ENCODE measurements at places on chromosomes 11 and 22. TPM values are rescaled to one million over a fixed set of nuclear protein-coding genes. Genes with fewer than 3 reads are reported as not detected.

GRCh38 chr11:58900479-58901420 lies 38.5 kb upstream of the GLYATL1 start:
- DNase-seq, result peak; percentile 32

DNA sequence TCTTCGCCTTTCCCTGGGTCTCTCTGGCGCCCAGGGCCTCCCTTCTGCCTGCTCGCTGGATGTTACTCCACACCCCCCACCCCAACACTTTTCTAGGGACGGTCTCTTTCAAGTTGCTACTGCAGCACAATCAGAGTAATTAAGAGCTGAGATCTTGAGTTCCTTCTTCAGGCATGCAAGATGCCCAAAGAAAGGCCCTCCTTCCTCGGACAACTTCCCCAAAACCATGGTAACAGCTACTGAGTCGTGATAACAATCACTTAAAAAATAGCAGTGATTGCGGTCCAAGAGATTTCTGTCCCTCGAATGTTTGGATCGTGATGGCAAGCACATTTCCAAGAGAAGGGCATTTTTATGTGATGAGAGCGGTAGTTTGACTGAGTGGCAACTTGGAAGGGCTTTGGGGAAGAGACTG lies 638 bp upstream of the TENM4 start:
- no peak for DNase-seq

DNA sequence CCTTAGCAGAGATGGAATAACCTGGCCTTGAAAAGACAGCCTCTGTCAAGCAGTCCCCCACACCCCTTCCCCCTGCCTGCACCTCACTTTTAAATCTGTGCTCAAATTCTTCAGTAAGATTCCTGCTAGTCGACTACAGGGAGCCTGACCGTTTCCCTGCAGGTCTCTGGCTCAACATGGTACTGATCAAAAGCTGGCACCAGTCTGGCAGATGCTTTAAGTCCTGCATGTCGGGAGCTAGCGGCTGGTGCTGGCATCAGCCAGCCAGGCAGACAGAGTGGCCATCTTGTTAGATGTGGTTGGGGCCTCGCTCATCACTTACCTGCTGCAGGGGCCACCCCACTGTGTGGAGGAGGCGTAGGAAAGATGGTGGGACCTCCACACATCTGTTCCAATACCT lies 204.4 kb upstream of the SORL1-AS1 start:
- no peak for DNase-seq

SLC37A2 gene
- 0.23 TPM for total RNA-seq

- no peak for DNase-seq
Observed at GRCh38 chr11:80109031-80109430, 668.2 kb upstream of the TENM4 start.

DNA sequence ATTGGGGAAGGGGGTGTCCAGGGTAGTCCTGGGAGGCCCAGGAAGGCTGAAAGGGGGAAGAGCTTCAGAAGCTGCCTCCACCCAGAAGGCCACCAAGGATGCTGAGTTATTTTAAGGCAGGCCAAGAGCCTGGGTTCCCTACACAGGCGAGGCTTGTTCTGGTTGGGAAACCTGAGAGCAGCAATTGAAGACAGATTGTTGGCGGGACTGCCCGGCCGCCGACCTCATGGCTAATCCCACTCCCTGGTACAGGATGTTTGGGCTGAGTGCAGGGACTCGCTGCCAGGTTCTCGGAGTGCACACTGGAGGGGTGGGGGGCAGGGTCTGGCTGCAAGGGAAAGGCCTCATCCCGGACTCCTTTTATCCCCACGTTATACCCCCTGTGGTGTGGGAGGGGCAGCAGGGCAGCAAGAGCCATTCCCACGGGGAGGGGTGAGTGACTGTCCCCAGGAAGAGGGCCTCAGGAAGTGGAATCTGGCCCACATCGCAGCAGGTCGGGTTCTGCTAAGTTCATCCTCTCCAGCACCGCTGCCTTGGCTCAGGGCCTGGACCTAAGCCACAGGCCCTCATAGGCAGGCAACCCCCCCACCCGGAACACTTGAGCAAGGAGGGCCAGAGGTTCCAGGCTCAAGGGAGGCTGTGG lies 43.6 kb upstream of the PRR5 start:
- no peak for DNase-seq

PHETA2 gene
- 1.3 TPM for total RNA-seq

SCGB1D2 gene
- 0.85 TPM for total RNA-seq

DNA sequence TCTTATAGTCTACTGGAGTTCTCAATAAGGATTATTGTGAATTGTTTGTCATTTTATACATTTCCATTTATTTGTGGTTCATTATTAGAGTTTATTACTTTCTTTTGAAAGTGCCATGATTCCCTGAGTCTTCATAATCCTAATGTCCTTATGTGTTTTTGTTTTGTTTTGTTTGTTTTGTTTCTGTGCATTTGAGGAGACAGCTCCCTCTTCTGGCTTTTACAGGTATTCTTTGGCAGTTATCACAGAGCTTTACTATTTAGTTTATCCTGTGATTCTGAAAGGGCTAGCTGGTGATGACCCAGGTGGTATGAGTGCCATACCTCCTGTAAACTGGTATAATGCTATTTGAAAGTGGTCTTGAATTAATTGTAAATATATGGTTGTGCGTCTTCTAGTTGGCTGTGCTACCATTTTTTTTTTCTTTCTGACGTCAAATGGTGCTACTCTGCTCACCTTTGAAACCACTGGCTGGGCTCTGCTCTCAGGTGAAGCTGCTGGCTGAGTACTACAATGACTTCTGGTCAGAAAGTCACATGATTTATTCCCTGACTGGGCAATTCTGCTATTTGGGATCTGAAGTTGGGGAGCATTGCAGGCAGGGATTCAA lies 751.2 kb downstream of the JRKL start:
- DNase-seq, result no peak

- DNase-seq, result no peak
Observed at GRCh38 chr11:121927097-121927785, 188.8 kb downstream of the BLID start.

GRCh38 chr22:22834783-22835182 lies 52.8 kb upstream of the IGLL5 start:
- DNase-seq, result no peak

VSTM5 gene
- not detected for total RNA-seq

DNA sequence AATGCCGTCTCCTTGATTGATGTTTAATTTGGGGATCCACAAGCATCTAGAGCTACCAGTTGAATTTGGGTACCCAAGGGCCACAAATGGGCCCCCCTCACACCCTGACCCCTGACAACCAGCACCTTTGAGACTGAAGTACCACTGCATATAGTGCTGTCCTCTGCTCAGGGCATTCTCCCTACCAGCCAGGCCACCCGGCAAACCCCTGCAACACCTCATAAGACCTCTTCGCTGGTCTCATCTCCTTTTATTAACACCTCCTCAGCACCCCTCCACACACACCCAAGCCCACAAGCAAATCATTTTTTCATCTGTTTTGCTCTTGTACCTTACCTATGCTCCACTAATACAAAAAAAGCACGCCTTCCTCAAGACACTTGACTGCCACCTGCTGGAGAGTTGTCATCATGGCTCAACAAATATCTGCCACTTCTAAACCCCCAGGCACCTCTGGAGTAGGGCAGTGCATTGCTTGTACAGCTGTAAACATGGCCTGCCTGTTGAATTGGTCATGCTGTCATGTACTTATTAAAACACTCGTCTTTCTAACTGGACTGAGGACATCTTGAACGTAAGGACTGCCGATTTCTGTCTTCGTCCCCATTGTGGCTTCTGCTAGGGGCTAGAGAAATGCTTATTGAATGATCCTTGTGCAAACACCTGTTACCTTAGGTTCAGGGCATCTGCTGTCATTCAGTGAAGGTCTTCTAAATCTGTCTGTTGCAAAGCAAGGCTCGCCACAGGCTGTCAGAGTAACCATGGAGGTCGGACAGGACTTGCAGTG lies 66.5 kb downstream of the BMAL1 start:
- DNase-seq, result peak; percentile 69

MGAT3 gene
- total RNA-seq, result 0.57 TPM

GRCh38 chr11:95939091-95939490 lies 15.2 kb upstream of the MTMR2 start:
- no peak for DNase-seq

GLYATL1 gene
- total RNA-seq, result not detected

GRCh38 chr11:67022961-67023956 lies at the start of gene SYT12:
TSS of gene SYT12 (plus strand) at chr11:67023134. CDS start at chr11:67030145, 7,011 bp downstream.
- no peak for DNase-seq

- DNase-seq, result no peak
Observed at GRCh38 chr22:19750507-19751490, 9.8 kb upstream of the TBX1 start.

DNA sequence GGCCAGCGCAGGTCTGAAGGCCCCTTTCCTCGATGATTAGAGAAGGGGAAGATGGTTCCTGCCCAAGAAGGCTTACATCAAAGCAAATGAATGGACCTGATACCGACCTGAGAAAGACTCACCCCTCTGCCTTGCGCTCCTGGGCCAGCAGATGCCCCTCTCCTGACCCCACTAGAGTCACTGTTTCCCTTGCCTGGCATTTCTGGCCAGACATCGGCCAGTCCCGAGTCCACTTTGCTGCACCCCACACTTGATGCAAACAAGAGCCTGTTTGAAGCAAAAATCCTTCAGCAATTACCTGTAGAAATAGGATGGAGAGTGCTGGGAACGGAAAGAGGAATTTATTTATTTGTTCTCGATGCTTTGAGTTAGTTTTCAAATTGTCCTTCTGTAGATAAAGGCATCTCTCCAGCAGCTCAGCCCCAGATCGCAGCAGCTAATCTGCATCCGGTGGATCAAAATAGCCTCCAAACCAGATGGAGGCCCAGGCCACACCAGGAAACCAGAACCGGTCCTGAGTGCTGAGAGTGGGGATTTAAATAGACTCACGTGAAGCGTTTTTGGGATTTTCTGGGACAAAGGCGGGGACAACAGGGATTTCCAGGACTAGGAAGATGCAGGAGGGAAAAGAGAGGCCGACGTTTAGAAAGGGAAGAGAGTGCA lies 148.6 kb downstream of the TRIM29 start:
- DNase-seq, result no peak

- no peak for DNase-seq
Observed at GRCh38 chr11:117662255-117662654, 134.8 kb downstream of the DSCAML1 start.

GRCh38 chr11:88813233-88813915 lies 252.4 kb downstream of the GRM5 start:
- no peak for DNase-seq

- no peak for DNase-seq
Observed at GRCh38 chr22:38832005-38832978, 11.5 kb downstream of the NPTXR start.

- peak; percentile 43 for DNase-seq
Observed at GRCh38 chr11:114340311-114341131, 44.3 kb downstream of the NNMT start.

MPEG1 gene
- total RNA-seq, result 0.08 TPM

- DNase-seq, result no peak
Observed at GRCh38 chr22:23398701-23399366, 181.3 kb downstream of the IGLL1 start.

CARD18 gene
- total RNA-seq, result 8.1 TPM

- DNase-seq, result no peak
Observed at GRCh38 chr11:117731722-117732290, 65.2 kb downstream of the DSCAML1 start.

- DNase-seq, result no peak
Observed at GRCh38 chr11:61949169-61950034, 749 bp upstream of the BEST1 start.

- DNase-seq, result no peak
Observed at GRCh38 chr11:97157221-97157740, 767.5 kb downstream of the JRKL start.

DNA sequence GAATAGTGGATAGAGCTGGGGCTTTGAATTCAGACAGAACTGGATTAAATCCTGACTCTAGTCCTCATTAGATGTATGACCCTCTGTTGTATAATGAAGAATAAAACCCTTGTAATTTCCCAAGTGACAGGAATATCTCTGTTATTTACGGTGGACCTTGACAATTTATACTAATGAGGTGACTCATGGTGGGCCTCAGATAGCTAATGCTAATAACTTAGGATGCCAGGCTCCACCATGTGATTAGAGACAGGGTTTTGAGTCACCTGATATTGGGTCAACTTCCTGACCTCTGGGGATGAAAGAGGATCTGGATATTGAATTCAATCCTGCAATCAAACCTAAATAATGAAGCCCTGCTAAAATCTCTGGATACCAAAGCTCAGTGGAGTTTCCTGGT lies 33.6 kb downstream of the OSBP start:
- DNase-seq, result no peak

POU2AF1 gene
- total RNA-seq, result 0.18 TPM

- no peak for DNase-seq
Observed at GRCh38 chr11:72088076-72088808, 7.6 kb downstream of the LRRC51 start.

DNA sequence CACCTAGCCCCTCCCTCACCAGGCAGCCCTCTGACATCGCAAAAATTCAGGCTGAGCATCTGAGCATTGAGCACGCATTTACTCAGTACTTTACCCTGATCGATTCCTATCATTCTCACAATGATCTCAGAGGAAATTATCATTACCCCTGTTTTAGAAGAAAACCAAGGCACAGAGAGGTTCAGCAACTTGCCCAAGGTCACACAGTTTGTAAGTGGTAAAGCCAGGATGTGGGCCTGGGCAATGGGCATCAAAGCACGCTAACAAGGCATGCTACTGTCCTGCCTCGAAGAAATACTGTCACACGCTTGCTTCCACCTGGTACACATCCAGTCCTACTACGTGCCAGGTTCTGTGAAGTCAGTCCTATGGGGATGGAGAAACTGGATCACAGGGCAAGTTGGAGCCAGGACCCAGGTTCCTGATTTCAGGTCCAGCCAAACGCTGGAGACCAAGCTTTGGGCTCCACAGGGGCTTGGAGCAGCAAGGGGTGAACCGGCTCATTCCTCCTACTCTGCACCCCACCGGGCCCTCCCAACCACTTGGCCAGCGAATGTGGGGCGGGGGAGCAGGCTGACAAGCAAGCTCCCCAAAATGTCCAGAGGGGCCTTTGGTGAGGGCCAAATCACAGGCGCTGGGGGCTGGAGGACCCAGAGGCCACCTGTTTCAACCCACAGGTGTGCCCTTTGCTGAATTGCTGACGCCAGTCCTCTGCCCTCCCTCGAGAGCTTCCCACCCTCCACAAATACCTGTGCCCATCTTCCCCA lies 18.2 kb downstream of the KCNJ4 start:
- no peak for DNase-seq

RASL10A gene
- 2.6 TPM for total RNA-seq

- DNase-seq, result no peak
Observed at GRCh38 chr22:44538051-44538450, 40.0 kb upstream of the RTL6 start.

- DNase-seq, result no peak
Observed at GRCh38 chr11:78763664-78764063, 189.0 kb upstream of the NARS2 start.

CASP4 gene
- 25.8 TPM for total RNA-seq

TSPAN4 gene
- 187 TPM for total RNA-seq

GRCh38 chr22:29165321-29166060 lies 40.2 kb upstream of the EMID1 start:
- DNase-seq, result no peak

GRCh38 chr11:93766504-93766903 lies 17.6 kb upstream of the MED17 start:
- DNase-seq, result no peak
